ENCODE measurements at places on chromosomes 1 and 21.

DNA sequence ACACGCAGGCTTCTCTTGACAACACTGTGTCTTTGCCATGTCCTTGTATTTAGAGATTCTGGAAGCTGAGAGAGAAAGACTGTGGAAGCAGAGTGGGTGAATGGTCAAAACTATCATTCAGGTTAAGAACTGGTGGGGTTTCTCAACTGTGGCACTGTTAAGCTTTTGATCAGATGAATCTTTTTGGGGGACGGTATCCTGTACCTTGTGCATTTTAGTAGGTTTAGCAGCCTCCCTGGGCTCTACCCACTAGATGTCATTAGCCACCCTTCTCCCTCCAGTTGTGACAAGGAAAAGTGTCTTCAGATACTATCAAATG is 39.4 kb downstream of the ATP1A1 start:
- no peak for DNase-seq

GRCh38 chr1:116951200-116951935 is 41.7 kb downstream of the PTGFRN start:
- DNase-seq, result no peak

DNA sequence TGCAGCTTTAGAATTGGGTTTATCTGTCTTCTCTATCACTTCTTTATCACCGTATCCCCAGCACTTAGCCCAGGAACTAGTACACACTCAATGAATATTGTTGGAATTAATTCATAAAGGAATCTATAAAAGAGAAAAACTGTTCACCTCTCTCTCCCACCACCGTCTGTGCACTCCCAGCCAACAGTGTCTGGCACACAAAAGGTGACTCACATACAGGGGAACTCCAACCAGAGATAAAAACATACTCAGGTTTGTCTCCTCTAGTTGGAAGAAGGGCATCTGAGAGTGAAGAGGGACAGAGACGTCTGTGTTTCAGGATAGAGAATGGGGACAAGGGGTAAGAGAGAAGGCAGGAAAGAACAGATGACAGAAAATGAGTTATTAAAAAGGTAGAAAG is 10.0 kb downstream of the ITLN1 start:
- DNase-seq, result peak; percentile 25

GRCh38 chr1:116577759-116578314 is 7.0 kb upstream of the CD58 start:
- no peak for DNase-seq
